ENCODE measurements at places on chromosomes 7 and 10.

- DNase-seq, result no peak
Measured at GRCh38 chr7:1931256-1931950, 261.3 kb downstream of the ELFN1 start.

DNA sequence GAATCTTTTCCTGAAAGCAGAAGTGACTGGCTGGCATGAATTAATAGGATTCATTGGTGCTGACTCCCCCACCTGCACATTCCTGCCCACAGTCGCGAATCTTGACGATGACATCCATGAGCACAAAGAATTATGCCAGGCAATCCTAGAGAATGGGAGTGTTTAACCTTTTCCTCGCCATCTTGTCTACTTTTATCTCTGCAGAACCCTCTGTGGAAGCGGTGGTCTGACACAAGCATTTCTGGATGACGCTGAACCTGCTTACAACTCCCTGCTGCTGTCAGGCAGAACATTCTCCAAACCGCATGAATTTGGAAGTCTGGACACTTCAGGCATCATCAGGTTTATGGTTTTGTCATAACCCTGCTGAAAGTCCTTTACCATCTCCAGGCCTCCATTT, 36.5 kb downstream of the KLF6 start:
- DNase-seq, result no peak

DNA sequence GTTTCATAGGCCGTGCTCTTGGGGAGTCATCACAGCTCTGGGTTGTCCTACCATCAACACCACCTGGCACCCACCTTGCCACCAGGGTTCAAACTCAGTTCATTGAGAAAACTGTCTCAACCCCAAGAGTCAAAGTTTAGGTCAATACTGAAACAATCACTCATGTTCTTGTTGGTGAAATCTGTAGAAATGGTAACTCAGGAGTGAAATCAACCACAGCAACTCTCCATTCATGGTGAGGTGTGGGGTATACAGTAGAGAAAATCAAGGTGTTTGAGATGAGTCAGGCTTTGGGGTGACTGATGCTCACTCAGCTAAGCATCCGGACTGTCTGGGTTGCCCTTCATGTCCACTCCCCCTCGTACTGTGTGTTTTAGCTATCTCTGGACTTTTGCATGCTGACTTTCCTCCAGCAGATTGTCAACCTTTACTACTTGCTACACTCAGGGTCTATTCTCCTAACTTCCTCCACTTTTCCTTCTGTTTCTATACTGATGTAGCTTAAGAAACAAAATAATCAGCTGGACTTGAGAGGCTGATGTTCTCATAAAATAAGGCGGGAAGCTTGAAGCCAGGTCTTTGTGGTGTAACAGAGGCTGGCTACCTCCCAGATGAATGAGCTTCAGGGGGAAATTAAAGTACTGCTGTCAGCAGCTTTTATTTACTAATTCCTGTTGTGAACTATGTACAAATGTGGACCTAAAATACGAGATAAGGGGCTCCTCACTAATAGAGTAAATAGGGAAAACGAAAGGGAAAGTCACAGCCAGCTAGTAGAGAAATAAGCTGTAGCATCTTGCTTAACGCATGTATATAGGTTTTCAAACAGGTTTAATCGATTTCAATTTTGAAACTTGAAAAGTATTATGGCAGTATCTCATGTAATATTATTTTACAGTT, 173.6 kb upstream of the AKR1E2 start:
- no peak for DNase-seq

- no peak for DNase-seq
Measured at GRCh38 chr7:118755067-118755625, 530.6 kb downstream of the ANKRD7 start.

- no peak for DNase-seq
Measured at GRCh38 chr7:117892821-117893220, 19.6 kb upstream of the CTTNBP2 start.

DNA sequence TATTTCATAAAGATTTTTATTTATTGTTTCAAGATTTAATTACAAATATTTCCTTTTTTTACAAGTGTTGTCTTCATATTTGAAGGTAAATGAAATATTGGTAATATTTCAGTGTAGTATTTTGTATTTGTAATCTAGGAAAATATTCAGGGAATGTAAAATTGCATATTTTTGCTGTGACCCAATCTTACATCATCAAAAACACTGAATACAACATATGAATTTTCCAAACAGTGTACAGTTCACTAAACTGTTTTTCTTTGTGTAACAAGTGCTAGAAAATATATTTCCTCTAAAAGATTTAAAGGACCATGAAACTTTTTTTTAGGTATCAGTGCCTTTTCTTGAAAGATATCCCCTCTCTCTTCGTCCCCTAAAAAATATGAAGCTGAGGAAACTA, 251.9 kb upstream of the KCND2 start:
- no peak for DNase-seq

DNA sequence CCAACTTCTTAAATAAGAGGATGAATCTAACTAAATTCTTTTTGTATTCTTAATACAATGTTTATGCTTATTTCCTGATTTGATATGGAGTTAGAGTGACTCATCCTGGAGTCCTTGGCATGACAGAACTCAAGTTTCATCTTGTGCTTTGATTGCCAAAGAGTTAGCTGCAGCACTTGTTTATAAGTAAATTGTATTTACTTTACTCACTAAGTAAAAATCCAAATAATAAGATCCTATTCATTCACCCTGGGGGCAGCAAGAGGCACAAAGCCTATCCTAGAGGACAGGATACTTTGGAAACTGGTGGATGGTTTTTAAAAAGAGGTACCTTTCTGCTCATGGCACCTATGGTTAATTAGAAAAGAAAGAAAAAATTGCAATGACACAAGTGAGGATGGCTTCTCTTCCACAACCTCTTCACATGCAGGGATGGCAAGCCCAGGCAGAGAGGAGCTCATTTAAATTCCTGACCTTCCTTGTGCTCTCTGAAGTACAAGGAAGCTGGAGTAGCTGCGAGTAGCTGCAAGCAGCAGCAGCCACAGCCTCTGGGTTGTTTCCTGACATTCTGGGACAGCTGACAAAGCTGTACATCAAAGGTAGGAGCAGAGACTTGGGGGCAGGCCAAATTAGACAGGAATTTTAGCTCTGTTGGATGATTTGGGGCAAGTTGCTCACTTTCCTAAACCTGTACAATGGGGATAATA, 28.5 kb upstream of the CROT start:
- no peak for DNase-seq

DNA sequence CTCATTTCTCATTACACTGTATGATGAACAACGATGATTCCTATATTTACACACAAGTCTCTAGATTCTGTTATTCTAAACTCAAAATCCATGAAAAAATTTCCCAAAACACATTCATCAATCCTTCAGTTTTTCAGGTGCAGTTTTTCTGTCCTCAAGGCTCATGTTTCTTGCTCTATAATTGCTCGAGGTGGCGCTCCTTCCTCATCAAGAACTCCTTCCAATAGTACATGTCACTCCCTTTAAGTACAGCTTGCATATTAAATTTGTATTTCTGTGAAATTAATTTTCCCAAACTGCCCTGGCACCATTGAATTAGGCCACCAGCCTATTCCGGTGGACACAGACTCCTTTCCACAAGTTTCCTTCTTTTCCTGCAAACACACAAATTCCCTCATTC, 188.7 kb upstream of the MINDY3 start:
- DNase-seq, result no peak

- DNase-seq, result no peak
Measured at GRCh38 chr7:21304808-21305375, 123.0 kb upstream of the SP4 start.
